ENCODE measurements at places on chromosomes 1 and 21.

- peak; percentile 95 for DNase-seq
Measured at GRCh38 chr1:2044510-2045319, 5.5 kb upstream of the PRKCZ start.

- DNase-seq, result peak; percentile 68
Measured at GRCh38 chr1:110084227-110085078, 14.0 kb upstream of the ALX3 start.

- DNase-seq, result no peak
Measured at GRCh38 chr1:175000697-175001187, 995 bp downstream of the CACYBP start.

DNA sequence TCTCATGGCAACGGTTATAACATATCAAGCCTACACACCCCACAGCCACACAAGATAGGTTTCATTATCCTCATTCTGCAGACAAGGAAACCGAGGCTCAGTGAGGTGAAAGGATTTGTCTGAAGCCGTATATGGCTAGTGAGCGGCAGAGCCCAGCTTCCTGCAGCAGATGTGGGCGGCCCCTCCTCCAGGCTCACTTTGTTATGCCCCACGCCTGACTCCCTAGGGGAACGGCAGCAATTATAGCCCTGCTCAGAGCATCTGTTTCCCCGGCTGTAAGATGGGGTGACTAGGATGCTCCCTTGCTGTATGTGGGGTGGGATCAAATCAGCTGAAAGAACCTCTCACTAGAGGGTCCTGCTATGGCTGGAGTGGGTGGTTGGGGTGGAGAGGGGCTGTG, 22.1 kb downstream of the GRHL3 start:
- no peak for DNase-seq

- no peak for DNase-seq
Measured at GRCh38 chr1:236654957-236655356, 31.3 kb upstream of the ACTN2 start.

DNA sequence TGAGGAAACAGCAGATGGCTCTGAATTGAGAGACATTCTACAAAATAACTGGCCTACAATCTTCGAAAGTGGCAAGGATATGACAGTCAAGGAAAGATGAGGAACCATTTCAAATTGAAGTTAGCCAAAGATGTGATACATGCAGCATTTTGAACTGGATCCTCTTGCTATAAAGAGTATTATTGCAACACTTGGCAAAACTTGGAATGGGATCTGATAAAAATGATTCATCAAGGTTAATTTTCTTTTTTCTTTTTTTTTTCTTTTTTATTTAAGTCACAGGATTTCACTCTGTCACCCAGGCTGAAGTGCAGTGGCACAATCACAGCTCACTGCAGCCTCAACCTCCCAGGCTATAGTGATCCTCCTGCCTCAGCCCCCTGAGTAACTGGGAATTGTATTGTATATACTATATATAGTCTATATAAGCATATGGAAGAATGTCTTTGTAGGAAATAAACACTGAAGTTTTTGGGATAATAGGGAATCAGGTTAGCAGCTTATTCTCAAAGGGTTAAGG, 49.8 kb upstream of the GJA8 start:
- no peak for DNase-seq

DNA sequence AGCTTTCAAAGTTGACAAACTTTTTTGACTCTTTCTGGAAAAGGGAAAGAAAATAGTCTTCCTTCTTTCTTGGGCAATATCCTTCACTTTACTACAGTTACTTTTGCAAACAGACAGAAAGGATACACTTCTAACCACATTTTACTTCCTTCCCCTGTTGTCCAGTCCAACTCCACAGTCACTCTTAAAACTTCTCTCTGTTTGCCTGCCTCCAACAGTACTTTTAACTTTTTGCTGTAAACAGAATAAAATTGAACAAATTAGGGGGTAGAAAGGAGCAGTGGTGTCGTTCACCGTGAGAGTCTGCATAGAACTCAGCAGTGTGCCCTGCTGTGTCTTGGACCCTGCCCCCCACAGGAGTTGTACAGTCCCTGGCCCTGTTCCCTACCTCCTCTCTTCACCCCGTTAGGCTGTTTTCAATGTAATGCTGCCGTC, 160.8 kb upstream of the SGIP1 start:
- no peak for DNase-seq

- DNase-seq, result no peak
Measured at GRCh38 chr21:29829564-29830275, 110.1 kb downstream of the GRIK1 start.

DNA sequence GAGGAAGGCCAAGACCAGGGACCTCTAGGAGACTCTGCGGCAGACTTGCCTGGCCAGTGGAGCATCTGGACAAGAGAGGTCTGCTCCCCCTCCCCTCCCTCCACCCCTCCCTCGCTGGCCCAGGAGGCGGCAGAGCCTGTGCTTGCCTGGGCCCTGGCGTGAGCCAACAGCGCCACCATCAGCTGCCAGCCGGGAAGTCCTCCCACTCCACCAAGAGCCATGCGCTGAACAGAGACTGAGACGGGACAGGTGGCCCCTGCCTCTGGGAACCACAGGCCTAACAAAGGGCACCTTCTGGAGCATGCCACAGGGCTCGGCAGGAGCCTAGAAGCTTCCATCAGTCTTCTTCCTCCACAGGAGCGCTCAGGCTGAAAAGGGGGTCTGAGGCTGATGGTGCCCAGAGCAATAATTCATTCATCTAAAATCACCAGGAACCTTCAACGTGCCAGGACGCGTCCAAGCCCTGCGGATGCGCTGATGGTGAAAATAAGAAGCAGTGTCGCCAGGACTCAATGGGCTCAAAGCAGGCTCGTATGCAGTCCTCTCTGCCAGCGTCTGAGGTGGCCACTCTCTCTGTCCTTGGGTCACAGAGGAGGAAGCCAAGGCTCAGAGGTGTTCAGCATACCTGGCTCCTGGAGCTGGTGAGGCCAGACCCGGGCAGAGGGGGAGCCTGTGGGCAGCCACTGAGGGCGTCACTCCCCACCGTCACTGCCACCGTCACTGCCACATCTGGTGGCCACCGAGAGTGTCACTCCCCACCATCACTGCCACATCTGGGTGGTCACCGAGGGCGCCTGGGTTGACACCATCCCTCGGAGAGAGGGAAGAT, 161.2 kb downstream of the NPHP4 start:
- no peak for DNase-seq

DNA sequence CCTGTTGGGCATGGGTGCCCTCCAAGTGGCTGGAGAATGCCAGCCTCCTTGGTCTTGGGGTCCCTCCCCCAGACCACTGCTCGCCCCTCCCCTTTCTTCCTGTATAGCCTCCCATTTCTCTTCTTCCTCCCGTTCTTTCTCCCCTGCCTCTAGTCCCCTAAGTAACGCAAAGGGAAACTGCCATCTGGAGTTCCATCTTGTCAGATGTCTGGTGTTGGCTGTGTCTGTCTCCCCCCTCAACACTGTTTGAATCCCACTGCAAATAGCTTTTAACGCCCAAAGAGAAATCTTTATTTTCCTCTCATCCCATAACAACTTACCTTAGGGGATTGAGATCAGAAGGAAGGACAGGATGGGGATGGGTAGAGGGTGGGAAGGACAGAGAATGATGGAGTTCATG, 55.3 kb upstream of the CSF3R start:
- DNase-seq, result no peak

DNA sequence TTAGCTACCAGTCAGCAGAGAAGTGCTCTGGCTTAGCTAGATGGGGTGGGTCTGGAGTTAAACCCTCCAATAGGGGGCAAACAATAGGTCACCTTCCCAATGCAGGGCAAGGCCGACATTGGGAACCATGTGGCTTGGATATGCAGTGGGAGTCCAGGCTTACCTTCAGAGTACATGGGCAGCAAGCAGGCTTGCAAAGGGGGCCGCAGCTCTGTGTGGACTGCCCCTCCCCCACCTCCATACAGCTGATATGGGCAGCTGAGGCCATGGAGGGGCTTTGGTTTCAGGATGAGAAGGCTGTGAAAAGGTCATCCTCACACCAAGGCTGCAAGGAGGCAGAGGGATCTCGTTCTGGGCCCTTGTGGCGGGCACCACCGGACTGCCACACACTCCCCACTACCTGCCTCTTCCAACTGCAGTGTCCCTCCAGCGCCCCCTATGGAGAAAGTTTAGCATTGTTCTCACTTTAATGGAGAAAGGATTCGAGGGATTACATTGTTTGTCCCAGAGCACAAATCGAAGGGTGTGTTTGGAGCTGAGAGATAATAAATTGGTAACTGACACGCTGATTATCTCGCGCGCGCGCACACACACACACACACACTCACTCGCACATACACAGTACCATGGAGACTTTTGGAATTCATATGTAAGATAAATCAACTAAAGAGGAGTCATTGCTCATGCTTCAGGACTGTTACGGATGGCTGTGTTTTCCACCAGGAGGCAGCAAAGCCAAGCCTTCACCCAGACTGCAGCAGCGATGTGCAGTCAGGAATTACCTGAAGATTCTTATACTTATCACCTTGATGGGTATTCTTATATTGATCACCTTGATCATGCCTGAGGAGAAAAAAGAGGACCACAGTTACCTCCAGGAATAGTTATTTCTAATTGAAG, 7.0 kb upstream of the SMCP start:
- DNase-seq, result no peak

- no peak for DNase-seq
Measured at GRCh38 chr1:244054247-244054923, 3.3 kb downstream of the ZBTB18 start.

DNA sequence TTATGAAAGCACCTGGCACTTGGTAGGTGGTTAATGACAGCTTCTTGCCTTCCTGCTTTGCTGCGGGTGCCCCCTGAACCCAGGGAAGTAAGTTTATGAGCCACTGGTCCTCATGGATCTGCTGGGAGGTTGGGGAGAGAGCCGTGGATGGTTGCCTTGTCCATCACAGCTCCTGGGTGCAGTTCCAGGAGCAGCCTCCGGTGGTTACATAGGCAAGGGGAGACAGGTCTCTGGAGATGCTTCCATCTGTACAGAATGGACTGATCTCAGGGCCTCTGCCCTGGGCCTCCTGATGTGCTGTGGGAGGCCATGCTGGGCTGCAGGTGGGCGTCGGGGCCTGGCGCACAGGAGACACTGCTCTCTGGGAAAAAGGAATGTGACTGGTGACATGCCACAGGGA, 31.6 kb upstream of the ARHGEF10L start:
- no peak for DNase-seq

DNA sequence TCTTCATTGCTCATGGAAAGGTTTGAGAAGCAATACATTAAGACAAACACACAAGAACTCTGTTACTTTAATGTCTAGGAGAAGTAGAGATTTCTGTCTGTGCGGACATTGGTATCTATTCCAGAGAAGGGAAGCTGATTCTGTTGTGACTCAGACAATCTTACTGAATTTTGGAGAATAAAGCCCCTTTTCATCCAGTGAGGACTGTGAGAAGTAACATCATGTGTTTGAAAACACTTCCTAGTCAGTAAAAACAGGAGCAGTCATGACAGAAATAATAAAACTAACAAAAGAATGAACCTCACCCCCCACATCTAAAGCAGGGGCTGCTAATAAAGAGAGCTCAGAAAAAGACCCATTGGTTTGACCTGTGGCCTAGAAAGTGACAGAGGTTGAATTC, 46.6 kb downstream of the NEK7 start:
- DNase-seq, result no peak

- DNase-seq, result no peak
Measured at GRCh38 chr1:13583966-13584791, 547 bp downstream of the PDPN start.

- no peak for DNase-seq
Measured at GRCh38 chr1:198725090-198725489, 86.2 kb downstream of the PTPRC start.

DNA sequence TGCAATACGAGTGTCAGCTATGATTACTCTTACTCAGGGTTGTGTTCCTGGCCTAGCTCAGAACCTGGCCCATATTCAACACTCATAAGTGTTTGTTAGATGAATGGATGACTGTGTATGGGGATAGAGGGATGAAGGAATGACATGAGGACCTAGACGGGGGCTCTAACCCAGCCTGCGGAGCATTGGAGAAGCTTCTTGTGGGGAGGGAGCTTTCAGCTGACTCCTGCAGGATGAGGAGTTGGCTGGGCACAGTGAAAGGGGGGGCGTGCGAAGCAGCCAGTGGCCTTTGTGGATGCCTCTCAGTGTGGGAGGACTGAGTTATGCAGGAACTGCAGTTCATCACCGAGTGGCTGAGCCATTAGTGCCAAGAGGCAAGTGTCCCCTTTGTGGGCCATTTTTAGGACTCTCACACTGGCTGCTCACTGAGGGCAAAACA, 1.2 kb upstream of the EXTL1 start:
- DNase-seq, result no peak

- no peak for DNase-seq
Measured at GRCh38 chr1:77680173-77680572, 2.3 kb downstream of the ZZZ3 start.

- no peak for DNase-seq
Measured at GRCh38 chr1:67367370-67368045, 59.8 kb downstream of the IL12RB2 start.

- no peak for DNase-seq
Measured at GRCh38 chr1:214513394-214513793, 38.0 kb downstream of the PTPN14 start.

GRCh38 chr1:203522237-203522636, 28.3 kb downstream of the OPTC start:
- no peak for DNase-seq

DNA sequence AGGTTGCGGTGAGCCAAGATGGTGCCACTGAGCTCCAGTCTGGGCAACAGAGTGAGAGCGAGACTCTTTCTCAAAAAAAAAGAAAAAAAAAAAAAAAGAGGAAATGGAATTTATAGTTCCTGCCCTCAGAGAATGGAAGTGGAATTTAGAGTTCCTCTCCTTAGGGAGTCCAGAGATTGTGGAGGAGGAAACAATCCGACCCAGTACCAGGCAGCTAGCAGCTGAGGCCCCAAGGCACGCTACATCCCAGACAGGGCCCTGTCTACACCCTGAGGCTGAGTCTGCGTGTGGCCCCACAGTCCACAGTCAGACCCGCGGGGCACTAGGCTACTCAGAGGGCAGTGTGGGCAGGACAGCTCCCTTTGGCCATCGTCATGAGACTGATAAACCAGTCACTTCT, 1.9 kb upstream of the MFN2 start:
- no peak for DNase-seq

GRCh38 chr1:18337757-18338156, 143.0 kb upstream of the KLHDC7A start:
- DNase-seq, result no peak

- peak; percentile 82 for DNase-seq
Measured at GRCh38 chr1:42380586-42381279, at the start of gene RIMKLA. Gene RIMKLA (plus strand): TSS chr1:42380792. CDS start chr1:42380935, 143 bp downstream.

- DNase-seq, result no peak
Measured at GRCh38 chr1:165129568-165130164, 226.8 kb downstream of the LMX1A start.

DNA sequence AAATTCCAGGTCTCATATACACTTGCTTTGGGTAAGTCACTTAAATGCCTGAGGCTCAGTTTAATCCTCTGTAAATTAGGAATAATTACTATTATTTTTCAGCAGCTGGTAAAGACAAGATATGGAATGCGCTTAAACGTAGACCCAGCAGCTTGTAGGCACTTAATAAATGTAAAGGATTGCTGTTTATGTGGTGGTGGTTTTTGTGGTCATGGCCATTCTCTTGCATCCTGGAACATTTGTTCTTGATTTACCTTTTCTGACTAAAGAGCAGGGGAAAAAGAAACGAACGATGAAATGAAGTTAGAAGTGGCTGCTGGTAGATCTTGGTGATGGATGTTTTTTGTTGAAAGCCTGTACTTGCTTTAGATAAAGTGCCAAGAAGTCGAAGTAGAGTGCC, 195.0 kb upstream of the FOXD3 start:
- no peak for DNase-seq
